ENCODE measurements at places on chromosomes 5 and 9.

- no peak for DNase-seq
These were observed 170.7 kb upstream of the PHYKPL start for GRCh38 chr5:178403351-178403750.

- no peak for DNase-seq
These were observed 3.0 kb upstream of the CPLX2 start for GRCh38 chr5:175868348-175868723.

DNA sequence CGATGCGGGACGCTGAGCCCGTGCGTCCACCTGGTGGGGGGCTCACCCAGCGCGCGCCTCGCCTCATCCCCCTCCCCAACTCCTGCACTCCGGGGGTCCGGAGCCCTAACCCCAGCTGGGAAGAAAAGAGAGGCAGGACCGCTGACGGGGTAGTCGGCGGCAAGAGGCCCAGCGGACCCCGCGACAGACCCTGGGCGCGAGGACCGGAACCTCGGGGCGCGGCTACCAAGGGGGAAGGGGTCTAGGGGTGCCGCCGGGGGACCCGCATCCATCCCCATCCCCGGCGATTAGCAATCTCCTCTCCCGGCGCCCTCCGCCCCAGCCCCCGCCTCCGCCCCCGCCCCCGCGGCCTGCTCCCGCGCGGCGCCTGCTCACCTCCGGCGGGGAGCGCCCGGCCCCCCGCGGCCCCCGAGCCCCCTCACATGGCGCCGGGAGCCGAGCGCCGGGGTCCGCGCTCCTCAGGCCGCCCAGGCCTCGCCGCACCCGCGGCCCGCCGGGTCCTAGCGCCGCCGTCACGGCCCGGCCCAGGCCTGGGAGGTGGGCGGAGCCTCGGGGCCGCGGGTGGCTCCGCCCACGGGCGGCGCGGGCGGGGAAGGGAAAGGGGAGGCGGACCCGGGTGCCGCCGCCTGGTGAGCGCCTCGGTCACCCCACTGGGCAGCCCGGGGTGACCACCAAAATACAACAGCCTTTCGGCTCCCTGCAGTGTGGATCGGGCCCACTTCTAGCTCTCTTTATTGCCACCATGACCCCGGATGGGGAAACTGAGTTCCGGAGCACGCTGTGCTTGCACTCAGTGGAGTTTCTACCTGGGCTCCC is at the start of gene ST6GALNAC6:
ST6GALNAC6 (minus strand) TSS at position 476 of the 816 bp plus-strand sequence. CDS start 1,622 bp downstream, outside the sequence.
- peak; percentile 68 for DNase-seq

DNA sequence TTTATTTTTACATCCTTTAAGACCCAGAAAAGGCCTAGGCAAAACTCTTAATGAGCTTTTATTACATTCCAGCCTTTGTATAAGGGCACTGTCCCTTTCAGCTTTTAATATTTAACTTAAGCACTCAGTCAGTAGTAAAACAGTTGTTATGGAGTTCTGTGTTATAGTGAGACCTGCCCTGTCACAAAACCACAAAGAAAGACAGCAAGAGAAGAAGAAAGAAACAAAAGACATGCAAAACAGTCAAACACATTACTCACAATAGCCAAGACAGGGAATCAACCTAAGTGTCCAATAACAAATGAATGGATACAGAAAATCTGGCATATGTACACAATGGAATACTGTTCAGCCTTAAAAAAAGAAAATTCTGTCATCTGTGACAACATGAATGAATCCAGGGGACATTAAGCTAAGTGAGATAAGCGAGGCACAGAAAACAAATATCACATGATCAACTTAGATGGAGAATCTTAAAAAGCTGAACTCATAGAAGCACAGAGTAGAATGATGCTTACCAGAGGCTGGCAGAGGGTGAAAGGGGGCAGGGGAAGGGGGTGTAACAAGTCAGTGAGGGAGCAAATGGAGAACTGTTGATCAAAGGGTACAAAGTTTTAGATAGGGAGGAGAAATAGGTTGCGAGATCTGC is 63.8 kb upstream of the CCNG1 start:
- no peak for DNase-seq

GRCh38 chr9:112487799-112488340 is 1.2 kb downstream of the KIAA1958 start:
- no peak for DNase-seq

- DNase-seq: no peak
These were observed 92.8 kb downstream of the SNX18 start for GRCh38 chr5:54610197-54610944.

DNA sequence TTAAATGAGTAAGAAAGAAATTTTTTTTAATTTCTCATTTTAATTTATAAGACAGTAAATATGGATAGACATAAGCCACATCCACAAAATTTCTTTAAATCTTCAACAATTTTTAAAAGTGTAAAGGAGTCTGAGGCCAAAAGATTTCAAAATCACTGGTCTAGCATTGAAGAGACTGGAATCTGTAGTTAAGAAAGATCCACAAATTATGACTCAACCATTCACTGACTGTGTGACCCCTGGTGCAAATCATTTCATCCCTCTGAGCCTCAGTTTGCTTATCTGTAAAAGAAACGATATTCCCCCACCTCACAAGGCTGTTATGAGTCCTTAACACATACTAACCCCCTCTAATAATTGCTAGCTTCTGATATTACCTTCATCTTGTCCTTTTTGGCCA is 98.5 kb downstream of the EBF1 start:
- no peak for DNase-seq

DNA sequence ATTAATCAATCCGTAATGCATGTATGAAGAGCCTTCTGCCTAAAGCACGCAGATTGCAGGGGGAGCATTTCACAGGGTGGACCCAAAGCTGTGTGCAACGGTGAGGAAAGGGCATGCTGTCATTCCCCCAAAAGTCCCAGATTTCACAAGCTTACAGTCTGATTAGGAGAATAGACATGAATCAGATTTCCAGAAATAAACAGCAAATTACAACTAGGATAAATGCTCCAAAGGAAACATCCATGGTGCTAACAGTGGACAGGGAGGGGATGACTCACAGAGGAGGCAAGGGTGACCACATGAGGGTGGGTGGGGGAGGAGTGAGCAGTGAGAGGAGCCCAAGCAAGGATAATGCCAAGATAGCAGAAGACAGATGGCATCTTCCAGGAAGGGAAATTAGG is 258.4 kb upstream of the TAS2R1 start:
- no peak for DNase-seq

GRCh38 chr9:120066315-120066714 is 513.7 kb downstream of the CDK5RAP2 start:
- no peak for DNase-seq

- DNase-seq: no peak
These were observed 52.1 kb downstream of the GRIA1 start for GRCh38 chr5:153542536-153542935.

- no peak for DNase-seq
These were observed 2.2 kb downstream of the FNIP1 start for GRCh38 chr5:131794586-131794985.

DNA sequence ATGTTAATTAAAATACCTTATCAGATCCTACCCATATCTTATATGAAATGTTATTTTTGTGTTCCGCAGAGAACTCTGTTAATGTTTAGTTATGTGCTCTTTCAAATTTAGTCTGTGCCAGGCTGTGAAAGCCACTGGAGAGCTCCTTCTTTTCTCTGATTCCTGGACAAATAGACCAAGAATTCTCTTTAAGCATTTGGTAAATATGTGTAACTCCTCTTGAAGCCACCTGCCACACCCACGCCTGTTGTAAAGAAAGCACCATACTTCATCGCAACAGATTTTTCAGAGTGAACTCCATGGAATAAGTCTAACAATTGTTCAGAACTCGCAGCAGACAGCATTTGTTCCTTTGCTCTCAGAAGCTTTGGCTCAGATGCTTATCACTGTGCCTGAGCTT is 301.1 kb downstream of the FAM170A start:
- no peak for DNase-seq

GRCh38 chr9:12722131-12722530 is 28.9 kb downstream of the TYRP1 start:
- DNase-seq: no peak

- DNase-seq: no peak
These were observed 19.1 kb upstream of the AK3 start for GRCh38 chr9:4760122-4760521.

DNA sequence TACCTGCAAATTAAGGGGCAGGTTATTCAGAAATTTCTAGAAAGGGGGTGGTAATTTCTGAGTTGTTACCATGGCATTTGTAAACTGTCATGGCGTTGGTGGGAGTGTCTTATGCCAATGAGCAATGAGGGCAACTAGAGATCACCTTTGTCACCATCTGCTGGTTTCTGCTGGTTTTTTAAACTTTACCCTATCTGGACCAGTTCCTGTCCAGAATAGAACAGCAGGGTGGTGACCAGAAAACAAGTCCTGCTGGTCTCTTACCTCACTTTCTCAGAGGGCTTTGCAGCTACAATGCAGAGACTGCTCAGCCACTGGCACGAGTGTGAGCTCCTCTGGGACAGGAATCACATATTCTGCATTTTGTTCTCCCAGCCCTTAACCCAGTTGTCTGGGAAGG is 51.4 kb downstream of the FAM114A2 start:
- DNase-seq: no peak

DNA sequence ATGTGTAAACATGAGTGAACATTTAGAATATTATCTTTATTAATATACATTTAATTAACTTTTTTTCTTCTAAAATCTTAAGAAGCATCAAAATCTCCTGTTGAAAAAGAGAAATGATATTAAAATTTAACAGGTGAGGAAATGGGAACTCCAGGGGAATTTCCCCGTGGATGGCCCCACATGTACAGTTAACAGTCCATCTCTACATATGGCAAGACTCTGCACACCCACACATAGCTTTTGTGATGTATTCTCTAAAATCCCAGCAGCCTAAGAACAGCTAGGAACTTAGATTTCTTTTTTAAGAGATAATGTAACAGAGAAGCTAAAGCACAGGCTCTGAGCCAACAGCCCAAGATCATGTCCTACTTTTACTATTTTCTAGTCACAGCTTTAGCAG is 556.3 kb upstream of the RGMB start:
- DNase-seq: no peak

DNA sequence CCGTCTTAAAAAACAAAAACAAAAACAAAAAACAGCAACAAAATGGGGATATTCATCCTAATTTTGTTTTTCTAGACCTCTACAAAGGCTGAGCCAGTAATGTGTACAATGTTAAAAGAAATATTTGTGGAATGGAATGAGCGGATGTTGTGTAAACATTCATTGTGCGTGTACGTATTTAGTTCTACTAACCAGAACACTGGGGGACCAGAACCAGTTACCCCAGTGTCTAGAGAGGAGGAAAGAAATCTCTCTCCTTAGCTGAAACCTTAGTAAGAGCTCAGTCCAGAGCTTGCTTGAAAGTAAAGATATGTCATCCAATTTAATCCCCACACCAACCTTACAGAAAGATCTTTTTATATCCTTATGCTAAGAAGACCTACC is 106.7 kb upstream of the CPEB4 start:
- no peak for DNase-seq

GRCh38 chr5:151054709-151055108 is 26.1 kb downstream of the TNIP1 start:
- no peak for DNase-seq

DNA sequence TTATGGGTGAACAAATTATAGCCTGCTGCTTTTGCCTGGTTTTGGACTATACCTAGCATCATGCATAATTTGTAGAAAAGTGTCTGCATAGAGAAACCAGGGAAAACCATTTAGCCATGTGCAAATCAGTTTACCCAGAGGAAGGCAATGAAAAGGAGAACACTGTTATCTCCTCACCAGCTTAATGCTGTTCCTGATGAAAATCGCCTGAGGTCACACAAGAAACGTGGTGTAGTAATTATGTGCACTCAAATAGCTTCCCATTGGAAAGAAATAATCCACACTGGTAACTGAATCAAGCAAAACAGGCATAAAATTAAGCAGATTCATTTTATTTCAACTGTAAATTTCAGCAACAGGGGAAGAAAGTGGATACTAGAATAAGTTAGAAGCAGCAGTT is 51.7 kb upstream of the FAM240B start:
- DNase-seq: no peak

All from islet precursor cell (in vitro differentiated cells).